Peyer's patch (tissue), 4 donors: ENCODE measurements at places on chromosomes 4 and X. TPM values are rescaled to one million over a fixed set of nuclear protein-coding genes. Genes with fewer than 3 reads are reported as not detected.
A peak's percentile ranks its signal among the peaks of the same experiment; 100 is the strongest.

- no peak for DNase-seq
These were observed 40.4 kb upstream of the TLR2 start for GRCh38 chr4:153643406-153644383.

DNA sequence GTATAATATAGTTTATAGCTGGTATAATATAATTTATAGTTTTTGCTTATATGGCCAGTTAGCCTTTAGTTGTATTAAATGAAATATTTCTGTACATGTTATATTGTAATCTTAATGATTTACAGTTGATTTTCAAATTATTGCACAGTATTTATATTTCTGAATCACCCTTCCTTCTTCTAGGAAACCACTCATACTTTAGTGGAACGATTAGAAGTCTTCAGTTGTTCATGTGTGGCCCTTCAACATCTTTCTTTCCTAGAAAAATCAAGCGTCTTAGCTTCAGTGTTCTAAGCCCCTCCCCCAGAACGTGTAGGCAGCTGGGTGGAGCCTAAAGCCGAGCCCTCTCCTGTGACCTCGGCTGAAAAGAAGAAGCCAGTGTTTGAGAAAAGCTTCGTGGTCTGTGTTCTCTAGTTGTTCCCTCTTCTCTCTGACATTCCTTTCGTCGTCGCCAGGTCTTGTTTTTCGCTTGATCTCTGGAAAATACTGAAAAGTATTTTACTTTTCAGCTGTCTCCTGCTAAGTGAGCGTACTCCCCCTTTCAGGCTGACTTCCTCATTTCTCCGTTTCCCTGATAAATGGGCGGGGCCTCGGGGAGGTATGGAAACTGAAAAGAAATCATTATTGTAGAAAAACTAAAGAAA is at the start of gene C4orf33:
TSS of gene C4orf33 (plus strand) at position 342 of the 644 bp plus-strand sequence. CDS start 6,459 bp downstream, outside the sequence.
- peak; percentile 90 for DNase-seq

DNA sequence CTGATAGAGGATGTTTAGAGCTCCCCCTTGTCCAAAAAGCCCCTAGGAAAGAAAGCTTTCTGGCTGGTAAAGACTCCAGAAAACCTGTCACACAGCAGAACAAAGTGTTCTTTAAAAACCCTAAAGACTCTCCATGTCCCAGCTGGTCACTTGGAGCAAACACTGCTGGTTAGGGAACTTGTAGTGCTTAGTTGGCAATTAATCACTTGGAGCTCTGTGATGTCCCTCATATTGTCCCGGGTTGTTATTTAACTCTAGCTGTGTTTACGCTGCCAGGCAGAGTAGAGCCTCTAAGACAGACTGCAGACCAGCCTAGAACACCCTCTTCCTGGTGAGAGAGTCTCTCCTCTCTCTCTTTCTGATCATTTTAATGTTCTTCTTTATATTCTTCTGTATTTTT is 267.3 kb downstream of the BCOR start:
- DNase-seq = no peak

DNA sequence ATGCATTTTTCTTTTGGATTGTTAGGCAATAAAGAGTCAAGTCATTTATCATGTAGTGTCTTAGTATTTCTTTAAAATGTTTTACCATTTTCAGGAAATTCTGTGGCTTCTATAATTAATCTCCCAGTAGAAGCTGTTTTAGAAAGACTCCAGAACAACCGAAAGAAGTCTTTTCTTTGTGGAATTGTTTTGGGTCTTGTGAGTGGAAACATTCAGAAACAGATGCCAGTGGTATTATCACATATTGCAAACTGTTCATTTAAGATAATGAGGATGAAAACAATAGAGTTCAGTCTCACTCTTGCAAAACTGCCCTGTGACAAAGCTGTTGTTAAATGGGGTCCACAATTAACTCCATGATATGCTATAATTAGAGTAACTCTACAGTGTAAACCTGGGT is 211.2 kb upstream of the KIT start:
- DNase-seq = no peak

GRCh38 chrX:4787971-4788370 is 1074.5 kb upstream of the PRKX start:
- DNase-seq = no peak

Gene RASSF6
- total RNA-seq = 48.7 TPM

DNA sequence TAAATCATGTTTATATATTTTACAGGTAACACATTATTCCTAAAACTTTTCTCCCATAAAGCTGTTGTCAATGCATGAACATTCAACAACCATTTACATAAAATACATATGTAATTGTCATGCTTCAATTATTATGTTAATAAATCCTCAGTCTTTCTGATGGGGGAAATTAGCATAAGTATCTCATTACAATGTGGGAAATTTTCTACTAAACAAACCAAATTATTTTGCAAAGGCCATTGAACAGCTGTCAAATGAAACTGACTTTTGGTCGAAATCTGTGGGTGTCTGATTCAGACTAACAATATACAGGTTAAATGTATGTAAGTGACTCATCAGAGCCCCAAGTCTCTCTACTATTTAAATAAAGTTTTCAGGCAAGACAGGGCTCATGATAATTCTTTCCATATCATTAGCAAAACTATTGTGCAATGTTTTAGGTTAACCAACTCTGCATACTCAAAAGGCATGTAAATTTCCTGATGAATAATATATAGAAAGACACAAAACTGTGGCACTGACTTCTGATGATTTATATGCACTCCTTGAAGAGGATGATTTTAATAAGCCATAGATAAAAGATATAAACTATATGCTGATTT is 795.3 kb upstream of the AADAT start:
- DNase-seq = no peak
